Activated CD8-positive, alpha-beta T cell treated with anti-CD3 and anti-CD28 coated beads, Interleukin-2, amount 10 ng/mL, durations not matched to agents 7 days and 5 days (primary cell): ENCODE measurements at places on chromosomes 2 and 18. TPM values are rescaled to one million over a fixed set of nuclear protein-coding genes. Genes with fewer than 3 reads are reported as not detected.

DNA sequence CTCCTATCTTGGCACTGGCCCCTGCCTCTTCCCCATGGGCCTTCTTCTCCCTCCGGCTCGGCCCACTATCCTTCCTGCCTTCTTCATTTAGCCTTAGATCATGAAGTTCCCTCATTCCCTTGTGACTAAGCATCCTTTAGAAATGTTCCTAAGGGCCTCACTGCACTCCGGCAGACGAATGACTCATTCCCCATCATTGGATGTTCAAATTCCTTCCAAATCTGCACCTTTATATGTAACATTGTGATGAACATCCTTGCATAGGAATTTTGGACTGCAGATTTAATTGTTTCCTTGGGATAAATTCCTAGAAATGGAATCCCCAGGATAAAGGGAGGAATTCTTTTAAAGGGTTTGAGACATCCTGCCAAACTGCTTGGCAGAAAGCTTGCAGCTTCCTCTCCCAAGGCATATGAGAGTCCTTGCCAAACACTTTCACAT, 19.0 kb downstream of the CRACDL start:
- peaks cover 13% of the 10 kb centered on the region for H3K4me1 ChIP-seq
- no peak overlapping the region for H3K27ac ChIP-seq
- H3K36me3 ChIP-seq, result no peaks in the 10 kb centered on the region
- no peak for DNase-seq
- no peak overlapping the region for H3K4me3 ChIP-seq
- H3K27me3 ChIP-seq, result peaks cover 53% of the 10 kb centered on the region

DNA sequence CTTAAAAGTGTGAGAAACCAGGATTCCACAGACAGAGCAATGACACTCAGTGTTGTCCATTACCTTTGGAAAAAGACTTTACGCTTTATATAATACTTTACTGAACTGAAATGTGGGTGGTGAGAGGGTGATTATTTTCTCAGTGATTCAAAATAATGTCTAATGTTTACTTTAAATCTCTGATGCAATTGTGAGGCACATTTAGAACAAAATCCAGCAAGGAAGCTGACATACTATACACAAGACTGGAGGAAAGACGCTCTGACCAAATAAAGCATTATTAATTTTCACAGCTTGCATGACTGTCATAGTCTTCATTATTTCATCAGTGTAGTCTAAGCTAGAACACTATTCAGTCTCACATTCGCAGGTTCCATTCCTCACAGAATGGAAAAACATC, 34.1 kb upstream of the STAT1 start:
- no peaks in the 10 kb centered on the region for H3K27me3 ChIP-seq
- H3K27ac ChIP-seq, result no peak overlapping the region
- H3K4me3 ChIP-seq, result no peak overlapping the region
- peaks cover 5% of the 10 kb centered on the region for H3K4me1 ChIP-seq

- H3K36me3 ChIP-seq, result no peaks in the 10 kb centered on the region
- H3K27ac ChIP-seq, result no peak overlapping the region
- peaks cover 6% of the 10 kb centered on the region for H3K27me3 ChIP-seq
- no peak overlapping the region for H3K4me3 ChIP-seq
- peaks cover 2% of the 10 kb centered on the region for H3K4me1 ChIP-seq
Observed at GRCh38 chr2:100197631-100198153, 55.3 kb upstream of the AFF3 start.

- H3K4me1 ChIP-seq, result no peaks in the 10 kb centered on the region
- no peak overlapping the region for H3K27ac ChIP-seq
- H3K27me3 ChIP-seq, result peaks cover 2% of the 10 kb centered on the region
- H3K4me3 ChIP-seq, result no peak overlapping the region
- no peak for DNase-seq
- H3K36me3 ChIP-seq, result no peaks in the 10 kb centered on the region
Observed at GRCh38 chr2:157312866-157313486, 12.6 kb downstream of the ERMN start.

DNA sequence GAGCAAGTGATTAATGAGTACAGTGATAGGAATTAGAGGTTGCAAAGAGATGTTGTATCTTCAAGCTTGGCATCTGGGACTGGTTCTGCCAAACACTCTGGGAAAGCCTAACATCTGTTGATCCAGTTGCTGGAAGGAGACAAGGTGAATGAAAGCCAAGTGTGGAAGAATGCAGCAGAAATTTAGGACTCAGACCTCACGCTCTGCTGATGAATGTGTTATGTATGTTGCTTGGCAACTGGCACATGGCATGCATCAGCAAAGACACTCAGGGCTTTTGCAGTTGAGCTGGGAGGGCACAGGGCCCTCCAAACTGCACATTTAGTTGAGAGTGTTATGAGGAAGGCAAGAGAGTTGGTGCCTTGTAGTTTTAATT, 105.5 kb downstream of the COLEC12 start:
- H3K36me3 ChIP-seq, result no peaks in the 10 kb centered on the region
- peaks cover 23% of the 10 kb centered on the region for H3K27me3 ChIP-seq
- DNase-seq, result no peak
- no peaks in the 10 kb centered on the region for H3K4me1 ChIP-seq

DNA sequence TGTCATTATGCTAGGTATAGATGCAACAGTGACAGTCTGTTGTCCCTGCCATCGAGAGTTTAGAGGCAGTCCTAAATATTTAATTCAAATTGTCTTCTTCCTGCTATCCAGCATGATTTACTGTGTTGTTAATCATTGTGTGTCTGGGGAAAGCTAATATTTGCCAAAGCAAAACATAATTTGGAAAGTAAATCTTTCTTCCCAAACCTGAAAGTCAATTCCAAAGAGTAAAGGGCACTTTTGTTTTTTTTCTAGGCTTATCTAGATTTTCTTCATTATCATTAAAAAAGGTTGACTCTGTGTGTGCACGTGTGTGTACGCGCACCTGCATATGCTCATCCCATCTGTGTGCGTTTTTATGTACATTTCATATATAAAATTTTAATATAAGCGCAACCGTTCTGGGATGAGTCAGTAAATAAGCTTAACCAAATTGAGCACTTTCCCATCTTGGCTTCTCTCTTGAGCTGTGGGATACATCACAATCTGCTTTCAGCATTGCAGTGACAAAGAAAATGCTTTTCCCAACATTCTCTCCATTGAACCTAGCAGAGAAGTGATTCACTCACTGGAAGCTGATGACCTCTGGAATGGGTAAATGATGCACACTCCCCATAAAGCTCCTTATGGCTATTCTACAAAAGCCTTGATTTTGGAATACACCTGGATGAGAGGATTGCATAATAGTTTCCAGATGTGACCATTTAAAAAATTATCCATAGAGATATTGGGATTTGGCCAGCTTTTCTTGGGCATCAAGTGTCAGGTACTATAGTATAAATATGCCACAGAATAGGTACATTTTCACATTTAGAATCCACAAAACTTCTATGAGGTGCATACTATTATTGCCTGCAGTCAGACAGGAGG, 488.4 kb downstream of the ADCYAP1 start:
- H3K4me3 ChIP-seq, result no peak overlapping the region
- no peaks in the 10 kb centered on the region for H3K4me1 ChIP-seq
- no peaks in the 10 kb centered on the region for H3K27me3 ChIP-seq
- no peaks in the 10 kb centered on the region for H3K36me3 ChIP-seq

DNA sequence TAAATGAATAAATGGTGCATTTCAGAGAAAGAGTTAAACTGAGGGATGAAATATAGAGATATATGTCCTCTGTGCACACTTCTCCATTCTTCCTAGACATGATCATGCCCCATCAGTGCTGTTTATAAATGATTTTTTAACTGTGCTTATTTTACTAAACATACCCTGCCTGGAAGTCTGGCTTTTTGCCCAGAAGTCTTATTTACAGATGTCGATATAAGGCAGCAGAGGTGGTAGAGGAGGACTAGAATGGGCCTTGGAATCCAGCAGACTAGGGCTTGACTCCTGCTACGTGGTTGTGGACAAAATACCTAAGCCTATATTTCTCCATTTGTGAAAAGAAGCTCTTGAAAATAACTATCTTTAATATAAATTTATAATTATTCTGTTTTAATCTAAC, 355.5 kb downstream of the RAD51AP2 start:
- no peak for DNase-seq
- no peaks in the 10 kb centered on the region for H3K27me3 ChIP-seq
- H3K27ac ChIP-seq, result no peak overlapping the region
- H3K4me3 ChIP-seq, result no peak overlapping the region
- no peaks in the 10 kb centered on the region for H3K4me1 ChIP-seq

NCKAP5 gene
- total RNA-seq, result not detected

SERPINB8 gene
- total RNA-seq, result 2.7 TPM

OTOS gene
- total RNA-seq, result not detected

ATP6V1C2 gene
- total RNA-seq, result not detected
